ENCODE measurements at places on chromosomes 6 and 20.
A peak's percentile ranks its signal among the peaks of the same experiment; 100 is the strongest.

- no peak for DNase-seq
Observed at GRCh38 chr6:52929321-52930164, 20.0 kb upstream of the GSTA3 start.

DNA sequence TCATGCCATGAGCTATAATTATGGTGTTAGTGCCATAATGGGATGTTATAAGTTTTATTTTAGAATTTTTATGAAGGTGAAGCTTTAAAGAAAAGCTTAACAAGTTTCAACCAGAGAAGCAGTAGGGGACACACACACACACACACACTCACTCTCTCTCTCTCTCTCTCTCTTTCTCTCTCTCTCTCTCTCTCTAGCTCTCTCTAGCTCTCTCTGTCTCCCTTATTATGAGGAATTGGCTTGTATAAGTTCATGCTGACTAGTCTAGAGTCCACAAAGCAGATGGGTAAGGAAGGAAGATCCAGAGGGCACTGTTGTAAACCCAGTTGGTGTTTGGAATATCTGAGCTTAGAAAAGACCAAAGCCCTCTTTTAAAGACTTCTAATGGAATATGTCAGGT, 102.4 kb downstream of the QKI start:
- no peak for DNase-seq

GRCh38 chr6:25377664-25378063, 98.5 kb downstream of the CARMIL1 start:
- no peak for DNase-seq

DNA sequence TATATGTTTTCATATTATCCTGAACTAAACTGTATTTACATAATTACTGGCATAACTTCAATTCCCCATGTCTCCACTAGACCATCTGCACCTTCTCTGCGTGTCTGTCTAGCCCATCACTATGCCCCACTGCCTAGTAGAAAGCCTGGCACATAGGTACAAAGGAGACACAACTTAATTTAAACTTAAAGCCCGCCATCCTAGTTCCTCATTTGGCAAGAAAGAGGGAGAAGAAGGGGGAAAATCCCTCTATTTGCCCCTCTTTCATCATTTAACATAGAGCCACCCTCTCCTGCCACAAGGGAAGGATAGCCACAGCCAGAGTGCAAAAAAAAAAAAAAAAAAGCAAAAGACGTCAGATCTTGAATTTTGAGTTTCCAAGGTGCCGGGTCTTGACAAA, 1.8 kb downstream of the PKIG start:
- DNase-seq, result no peak

- no peak for DNase-seq
Observed at GRCh38 chr6:44428682-44429081, 41.2 kb downstream of the CDC5L start.

- no peak for DNase-seq
Observed at GRCh38 chr20:52252664-52253063, 61.1 kb upstream of the ZFP64 start.

DNA sequence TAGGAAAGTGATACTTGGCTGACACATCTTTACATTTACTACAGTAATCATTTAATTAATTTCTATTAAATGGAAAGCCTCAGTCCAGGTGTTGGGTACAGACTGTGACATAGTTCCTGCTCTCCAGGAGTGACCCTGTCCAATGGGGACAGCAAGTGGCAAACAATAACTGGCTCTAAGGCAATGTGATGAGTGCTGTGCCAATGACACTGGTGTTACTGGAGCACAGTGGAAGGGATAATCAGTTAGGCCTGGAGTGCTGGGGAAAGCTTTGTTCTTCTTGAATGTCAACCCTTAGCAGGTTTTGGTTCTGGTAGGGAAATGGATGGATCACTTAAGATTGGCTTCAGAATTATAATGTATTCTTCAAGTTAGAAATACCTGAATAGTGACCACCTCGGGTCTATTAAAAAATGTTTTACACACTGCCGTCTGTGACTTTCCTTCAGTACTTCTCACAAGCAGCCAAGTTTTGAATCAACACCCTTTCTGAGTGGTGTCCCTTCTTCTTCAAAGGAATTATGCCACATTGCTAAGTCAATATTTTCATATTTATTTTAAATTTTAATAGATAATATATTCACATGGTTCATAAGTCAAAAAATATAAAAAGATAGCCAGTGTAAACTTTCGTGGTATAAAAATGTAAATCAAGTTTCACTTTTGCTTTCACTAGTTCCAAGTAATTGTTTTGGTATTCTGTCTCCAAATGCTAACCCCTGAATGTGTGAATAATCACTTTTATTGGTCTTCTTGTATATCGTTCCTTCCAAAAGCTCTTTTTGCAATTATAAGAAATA, 9.6 kb downstream of the CMTR1 start:
- DNase-seq, result no peak

GRCh38 chr20:22863826-22864225, 171.3 kb upstream of the SSTR4 start:
- DNase-seq, result no peak

- DNase-seq, result peak; percentile 84
Observed at GRCh38 chr6:168956884-168957730, 296.5 kb downstream of the THBS2 start.

- no peak for DNase-seq
Observed at GRCh38 chr20:43006651-43007375, 182.9 kb downstream of the PTPRT start.

DNA sequence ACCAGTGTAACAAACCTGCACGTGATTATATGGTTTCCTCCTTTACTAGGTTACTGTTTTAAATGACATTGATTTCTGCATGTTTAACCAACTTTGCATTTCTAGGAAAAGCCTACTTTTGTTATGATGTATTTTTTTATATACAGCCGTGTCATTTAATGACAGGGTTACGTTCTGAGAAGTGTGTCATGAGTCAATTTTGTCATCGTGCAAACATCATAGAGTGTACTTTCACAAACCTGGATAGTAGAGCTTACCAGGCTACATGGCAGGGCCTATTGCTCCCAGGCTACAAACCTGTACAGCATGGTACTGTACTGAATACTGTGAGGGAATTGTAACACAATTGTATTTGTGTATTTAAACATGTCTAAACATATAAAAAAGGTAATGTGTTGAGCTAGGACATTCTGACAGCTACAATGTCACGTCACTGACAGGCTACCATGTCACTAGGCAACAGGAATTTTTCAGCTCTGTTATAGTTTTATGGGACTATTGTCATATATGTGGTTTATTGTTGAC, 205.3 kb downstream of the PRL start:
- DNase-seq, result no peak

DNA sequence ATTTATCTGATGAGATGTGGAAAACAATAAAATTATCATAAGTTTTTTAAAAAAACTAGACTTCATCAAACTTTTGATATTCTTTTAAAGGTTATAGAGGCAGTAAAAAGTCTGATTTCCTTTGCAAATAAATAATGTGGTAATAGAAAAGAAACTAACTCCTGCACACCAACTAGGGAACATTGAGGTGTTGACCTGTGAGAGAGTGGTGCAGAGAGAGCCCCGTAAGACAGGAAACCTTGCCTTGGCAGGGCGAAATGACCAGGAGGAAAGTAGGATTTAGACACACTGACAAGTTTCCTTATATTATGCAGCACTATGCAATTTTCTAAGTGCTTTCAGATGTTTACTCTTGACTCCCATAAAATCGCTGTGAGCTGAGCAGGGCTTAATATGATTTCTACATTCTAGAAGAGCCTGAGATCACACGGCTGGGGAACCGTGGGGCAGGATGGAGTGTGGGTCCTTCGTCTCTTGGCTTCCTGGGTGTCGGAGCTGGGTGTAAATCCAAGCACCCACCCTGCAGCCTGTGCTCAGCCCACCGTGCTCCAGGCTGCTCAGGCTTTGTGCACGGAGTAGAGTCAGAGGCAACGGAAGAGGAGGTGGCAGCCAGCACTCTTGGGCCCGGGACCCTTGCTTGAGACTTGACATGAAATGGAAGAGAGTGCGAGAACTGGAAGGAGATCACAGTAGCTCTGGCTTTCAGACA, 61.3 kb upstream of the FOXQ1 start:
- no peak for DNase-seq

DNA sequence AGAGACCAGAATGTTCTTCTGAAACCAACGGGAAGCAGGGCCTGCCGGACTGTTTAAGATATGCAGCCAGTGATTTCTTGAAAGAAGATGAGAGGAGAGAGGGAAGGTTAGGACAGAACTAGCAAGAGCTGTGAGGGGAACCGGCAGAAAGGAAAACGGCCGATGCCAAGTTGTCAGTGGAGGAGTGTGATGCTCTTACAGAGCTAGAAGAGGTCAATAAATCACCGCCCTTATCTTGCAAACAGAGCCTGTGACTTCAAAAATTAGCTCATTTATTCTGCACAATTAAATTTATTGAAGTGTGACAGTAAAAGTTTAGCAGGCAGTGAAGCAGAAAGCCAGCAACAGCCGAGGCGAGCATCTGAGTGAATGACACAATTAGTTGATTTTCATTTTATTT, 509.5 kb upstream of the ID4 start:
- no peak for DNase-seq

DNA sequence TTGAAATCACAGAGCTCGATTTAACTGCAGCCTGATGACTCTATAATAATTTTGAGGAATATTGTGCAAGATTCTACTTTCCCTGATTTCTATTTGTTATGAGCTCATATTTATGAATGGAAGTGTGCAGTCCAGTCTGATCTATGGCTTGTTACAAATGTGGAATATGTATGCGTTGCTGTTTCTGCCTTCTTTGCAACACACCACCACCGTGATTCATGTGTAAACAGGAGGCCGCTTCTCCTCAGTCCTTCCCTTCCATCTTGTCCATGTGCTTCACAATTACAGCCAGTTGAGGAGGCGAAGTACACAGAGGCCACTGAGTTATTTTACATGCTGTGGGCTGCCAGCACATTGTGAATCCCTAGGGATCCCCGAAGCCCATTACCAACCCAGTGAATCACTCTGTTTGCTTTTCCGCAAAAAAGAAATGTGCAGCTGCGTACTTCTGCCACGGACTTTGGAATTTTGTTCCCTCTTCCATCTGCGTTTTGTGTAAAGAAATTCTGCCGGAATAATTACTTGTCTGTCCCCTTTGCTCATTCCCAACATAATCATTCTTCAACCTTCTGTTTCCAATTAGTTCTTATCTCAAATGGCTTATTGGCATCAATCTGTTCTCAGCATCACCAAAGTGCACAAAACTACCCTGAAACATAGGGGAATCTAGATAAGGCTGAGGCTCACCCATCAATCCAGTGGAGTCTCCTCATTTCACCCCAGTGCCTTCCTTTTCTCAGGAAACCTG, 551.6 kb upstream of the CITED2 start:
- peak; percentile 74 for DNase-seq

- DNase-seq, result no peak
Observed at GRCh38 chr20:1800777-1801176, 94.4 kb upstream of the SIRPA start.

DNA sequence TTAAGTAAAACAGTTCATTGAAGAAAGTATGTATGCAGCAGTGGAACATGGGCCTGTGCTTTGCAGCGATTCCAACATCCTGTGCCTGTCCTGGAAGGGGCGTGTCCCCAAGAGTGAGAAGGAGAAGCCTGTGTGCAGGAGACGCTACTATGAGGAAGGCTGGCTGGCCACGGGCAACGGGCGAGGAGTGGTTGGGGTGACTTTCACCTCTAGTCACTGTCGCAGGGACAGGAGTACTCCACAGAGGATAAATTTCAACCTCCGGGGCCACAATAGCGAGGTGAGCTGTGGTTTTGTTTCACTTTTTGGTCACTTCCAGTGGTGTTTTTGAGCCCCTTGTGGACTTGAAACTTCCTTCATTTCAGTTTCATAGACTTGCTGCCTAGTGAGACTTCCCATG, 1.7 kb downstream of the TULP4 start:
- no peak for DNase-seq

- DNase-seq, result no peak
Observed at GRCh38 chr6:154353626-154354025, 3.0 kb downstream of the IPCEF1 start.

- no peak for DNase-seq
Observed at GRCh38 chr6:170405311-170405975, 98.9 kb downstream of the FAM120B start.

GRCh38 chr20:25418776-25419175, 11.3 kb downstream of the GINS1 start:
- DNase-seq, result no peak

Measured in brain (organoid and tissue), 16 donors.